Natural killer cell (primary cell): ENCODE measurements at places on chromosomes 12 and 14. TPM values are rescaled to one million over a fixed set of nuclear protein-coding genes. Genes with fewer than 3 reads are reported as not detected.

GRCh38 chr14:74754157-74754556 is 9.0 kb upstream of the YLPM1 start:
- DNase-seq = no peak
- H3K27me3 ChIP-seq = no peaks in the 10 kb centered on the region

DNA sequence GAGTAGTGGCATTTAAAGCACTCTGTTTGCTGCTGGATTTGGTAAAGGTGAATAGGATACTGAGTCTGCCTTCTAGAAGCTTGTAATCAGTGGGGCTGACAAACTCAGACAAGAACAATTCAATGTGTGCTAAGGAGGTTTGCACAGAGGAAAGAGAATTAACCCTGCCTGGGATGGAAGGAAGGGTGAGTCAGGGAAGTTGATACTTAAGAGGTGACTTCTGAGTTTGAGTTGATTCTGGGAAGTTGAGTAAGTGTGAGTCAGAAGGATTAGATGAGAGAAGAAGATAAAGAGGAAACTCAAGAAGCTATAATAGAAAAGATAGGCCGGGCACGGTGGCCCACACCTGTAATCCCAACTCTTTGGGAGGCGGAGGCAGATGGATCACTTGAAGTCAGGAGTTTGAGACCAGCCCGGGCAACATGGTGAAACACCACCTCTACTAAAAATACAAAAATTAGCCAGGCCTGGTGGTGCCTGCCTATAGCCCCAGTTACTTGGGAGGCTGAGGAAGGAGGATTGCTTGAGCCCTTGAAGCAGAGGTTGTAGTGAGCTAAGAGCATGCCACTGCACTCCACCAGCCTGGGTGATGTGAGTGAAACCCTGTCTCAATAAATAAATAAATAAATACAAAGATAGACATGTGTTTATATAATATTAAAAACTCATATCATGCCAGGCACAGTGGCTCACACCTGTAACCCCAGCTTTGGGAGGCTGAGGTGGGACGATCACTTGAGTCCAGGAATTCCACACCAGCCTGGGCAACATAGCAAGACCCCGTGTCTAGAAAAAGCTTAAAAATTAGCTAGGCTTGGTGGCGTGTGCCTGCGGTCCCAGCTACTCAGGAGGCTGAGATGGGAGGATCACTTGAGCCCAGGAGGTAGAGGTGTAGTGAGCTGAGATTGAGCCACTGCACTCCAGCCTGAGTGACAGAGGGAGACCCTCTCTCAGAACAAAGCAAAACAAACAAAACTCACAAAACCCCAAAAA is 126.8 kb upstream of the CPM start:
- H3K27ac ChIP-seq = no peak overlapping the region
- H3K4me3 ChIP-seq = no peak overlapping the region
- no peaks in the 10 kb centered on the region for H3K4me1 ChIP-seq
- DNase-seq = no peak

DNA sequence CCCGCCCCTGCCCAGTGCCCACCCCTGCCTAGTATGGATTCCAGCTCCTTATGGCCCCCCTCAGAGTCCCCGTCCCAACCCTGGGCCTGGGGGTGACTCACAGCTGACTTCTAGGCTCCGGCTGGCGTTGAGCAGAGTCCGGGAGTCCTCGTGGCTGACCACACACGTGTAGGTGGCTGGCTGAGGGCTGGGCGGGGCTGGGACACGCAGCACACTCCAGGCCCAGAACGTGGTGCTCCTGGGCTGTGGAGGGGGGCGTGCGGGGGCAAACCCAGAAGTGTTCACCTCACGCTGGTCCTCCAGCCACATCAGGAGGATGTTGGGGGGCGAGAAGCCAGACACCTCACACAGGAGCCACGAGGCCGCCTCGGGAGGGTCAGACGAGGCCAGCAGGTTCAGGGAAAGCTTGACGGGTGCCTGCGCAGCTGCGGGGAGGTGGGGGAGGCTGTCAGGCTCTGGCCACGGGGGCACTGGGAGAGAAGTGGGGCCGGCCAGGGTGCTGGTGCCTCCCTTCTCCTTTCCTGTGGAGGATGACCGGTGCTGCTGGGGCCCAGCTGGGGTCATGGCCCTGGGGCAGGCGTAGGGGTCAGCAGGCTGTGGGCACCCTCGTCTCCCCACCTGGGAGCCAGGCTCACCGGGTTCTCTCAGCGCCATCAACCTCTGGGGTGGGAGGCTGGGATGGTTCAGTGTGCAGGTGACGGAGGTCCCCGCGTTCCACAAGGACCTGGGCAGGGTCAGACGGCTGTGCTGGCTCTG is 314.1 kb downstream of the TMEM121 start:
- no peak overlapping the region for H3K27ac ChIP-seq
- H3K4me1 ChIP-seq = no peaks in the 10 kb centered on the region
- H3K36me3 ChIP-seq = no peaks in the 10 kb centered on the region
- no peak for DNase-seq
- no peaks in the 10 kb centered on the region for H3K27me3 ChIP-seq

The DLGAP5 gene
- total RNA-seq = 0.15 TPM
